ENCODE measurements at places on chromosomes 11 and 22.

DNA sequence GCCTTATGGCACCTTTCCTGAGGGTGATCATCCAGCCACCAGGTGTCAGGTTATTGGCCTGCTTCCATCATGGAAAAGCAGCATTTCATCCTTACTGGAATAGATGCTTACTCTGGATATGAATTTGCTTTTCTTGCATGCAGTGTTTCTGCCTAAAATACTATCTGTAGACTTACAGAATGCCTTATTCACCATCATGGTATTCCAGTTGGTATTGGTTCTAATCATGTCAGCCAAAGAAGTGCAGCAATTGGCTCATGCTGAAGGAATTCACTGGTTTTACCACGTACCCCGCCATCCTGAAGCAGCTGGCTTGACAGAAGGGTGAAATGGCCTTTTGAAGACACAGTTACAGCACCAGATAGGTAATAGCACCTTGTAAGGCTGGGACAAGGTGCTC lies 194.2 kb downstream of the AASDHPPT start:
- DNase-seq: no peak

DNA sequence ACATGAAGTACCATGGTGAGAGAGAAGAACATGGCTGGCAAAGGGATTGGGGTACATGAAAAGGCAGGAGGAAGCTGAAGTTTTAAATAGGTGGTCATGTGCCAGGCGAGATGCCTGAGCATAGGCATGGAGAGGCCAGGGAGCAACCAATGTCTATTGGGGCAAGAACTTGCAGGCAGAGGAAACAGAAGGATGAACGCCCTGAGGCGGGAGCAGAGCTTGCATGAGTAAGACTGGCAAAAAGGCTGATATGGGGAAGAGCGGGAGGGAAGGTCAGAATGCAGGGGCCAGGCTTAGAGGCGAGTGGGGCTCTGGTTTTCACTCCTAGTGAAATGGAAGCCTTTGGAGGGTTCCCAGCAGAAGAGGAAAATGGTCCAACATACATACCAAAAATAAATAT lies 52.5 kb upstream of the VSTM5 start:
- DNase-seq: no peak

DNA sequence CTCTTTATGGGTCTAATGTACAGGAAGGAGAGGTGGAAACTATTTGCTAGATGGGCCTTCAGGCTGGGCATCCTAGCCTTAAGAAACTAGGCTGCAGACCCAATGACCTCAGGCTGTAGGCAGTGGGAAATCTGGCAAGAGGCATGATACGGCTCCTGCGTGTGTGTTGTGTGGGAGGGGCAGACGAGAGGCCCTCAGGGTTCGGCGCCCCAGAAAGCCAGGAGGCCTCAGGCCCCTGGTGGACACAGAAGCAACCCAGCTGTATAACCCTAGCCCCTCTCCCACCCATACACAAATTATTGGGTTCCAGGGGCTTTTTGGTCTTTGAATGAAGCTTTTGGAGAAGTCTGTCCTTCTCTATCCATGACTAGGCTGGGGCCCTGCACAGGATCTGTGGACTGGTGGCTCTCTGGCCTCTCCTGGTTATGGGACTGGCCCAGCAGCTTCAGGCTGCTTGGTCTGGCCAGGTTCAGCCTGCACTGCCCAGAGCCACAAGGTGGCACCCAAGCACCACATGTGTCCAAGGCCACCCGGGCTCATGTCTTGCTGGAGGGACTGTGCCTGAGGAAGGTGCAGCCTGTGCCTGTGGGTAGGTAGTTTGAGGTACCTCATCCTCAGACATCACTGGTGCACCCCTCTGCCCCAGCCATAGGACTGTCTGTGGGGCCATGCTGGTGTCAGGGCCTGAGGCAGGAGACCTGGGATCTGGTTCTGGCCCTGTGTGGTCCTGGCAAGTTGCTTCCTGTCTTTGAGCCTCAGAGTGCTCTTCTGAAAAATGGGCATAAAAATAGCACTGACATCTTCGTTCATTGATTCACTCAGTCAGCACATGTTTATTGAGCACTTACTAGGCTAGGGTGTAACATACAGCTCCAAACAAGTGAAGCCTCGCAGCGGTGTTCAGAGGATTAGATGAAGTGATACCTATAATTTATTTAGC lies 87.5 kb downstream of the RRM1 start:
- peak; percentile 78 for DNase-seq

DNA sequence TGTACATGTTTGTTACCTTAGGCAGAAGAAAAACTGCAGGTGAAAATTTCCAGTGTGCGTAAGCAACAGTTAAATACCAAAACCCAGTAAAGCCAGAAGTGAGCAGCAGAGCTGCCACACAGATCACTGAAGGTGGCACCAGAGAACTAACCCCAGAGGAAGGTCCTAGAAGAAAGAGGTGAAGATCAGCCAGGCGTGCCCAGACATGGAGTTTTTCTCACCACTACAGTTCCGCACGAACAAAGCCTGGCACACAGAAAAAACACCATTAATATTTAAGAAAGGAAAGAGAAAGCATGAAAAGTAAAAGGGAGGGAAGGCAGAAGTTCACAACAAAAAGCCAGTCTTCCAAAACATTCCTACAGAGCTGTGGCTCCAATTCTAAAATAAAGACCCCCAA lies 60.7 kb downstream of the STK33 start:
- no peak for DNase-seq

- no peak for DNase-seq
Measured at GRCh38 chr22:34960005-34960404, 106.0 kb upstream of the ISX start.

GRCh38 chr22:27388090-27388600 lies 413.4 kb downstream of the MN1 start:
- DNase-seq: no peak
